ENCODE measurements at places on chromosomes 6 and 20.

DNA sequence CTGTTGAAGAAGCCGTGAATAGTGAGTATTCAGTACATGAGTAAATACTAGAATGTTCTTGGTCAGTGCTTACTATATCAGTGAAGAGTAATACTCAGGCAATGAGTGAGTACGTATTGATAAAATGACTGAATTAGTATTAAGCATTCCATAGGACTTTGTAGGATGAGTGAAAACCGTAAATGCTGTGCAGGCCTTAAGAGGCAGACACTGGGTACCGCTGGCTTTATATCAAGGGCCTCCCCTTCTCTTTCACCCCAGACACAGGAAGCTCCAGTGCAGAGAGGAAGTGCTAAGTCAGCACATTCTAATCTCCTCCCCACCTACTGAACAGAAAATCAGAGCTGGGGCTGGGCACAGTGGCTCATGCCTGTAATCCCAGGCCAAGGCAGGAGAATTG is 24.2 kb downstream of the POFUT1 start:
- DNase-seq: no peak

DNA sequence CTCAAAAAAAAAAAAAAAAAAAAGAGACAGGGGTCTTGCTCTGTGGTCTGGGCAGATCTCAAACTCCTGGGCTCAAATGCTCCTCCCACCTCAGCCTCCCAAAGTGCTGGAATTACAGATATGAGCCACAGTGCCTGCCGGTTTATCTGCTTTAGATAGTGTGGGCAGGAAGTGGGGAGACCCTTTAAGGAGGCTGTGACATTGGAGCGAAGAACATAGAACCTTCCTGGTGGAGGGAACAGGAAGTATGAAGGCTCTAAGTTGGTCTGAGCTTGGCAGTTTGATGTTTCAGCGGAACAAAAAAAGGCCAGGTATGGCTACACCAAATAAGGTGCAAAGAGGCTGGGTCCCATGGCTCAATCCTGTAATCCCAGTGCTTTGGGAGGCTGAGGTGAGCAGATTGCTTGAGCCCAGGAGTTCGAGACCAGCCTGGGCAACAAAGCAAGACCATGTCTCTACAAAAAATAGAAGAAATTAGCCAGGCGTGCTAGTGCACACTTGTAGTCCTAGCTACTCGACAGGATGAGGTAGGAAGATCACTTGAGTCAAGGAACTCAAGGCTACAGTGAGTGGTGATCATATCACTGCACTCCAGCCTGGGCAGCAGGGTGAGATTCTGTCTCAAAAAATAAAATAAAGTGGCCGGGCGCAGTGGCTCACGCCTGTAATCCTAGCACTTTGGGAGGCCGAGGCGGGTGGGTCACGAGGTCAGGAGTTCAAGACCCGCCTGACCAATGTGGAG is 8.7 kb upstream of the ZMYND8 start:
- DNase-seq: no peak

DNA sequence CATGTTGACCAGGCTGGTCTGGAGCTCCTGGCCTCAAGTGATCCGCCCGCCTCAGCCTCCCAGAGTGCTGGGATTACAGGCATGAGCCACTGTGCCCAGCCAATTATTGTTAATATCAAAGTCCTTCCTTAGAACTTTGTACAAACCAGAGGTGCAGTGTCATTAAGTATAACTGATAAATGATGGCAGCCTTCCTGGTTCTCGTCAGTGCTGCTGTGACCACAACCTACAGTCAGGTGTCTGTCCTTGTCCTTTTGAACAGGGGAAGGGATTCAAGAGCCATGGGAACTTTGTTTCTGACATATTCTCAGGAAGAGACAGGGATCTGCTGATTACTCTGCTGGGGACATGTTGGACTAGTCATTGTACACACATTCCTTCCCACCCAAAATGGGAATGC is 103.2 kb upstream of the TIAM2 start:
- DNase-seq: no peak

GRCh38 chr6:26426691-26427450 is 13.4 kb upstream of the BTN3A3 start:
- no peak for DNase-seq

GRCh38 chr20:23146181-23146580 is 60.1 kb upstream of the CD93 start:
- no peak for DNase-seq

DNA sequence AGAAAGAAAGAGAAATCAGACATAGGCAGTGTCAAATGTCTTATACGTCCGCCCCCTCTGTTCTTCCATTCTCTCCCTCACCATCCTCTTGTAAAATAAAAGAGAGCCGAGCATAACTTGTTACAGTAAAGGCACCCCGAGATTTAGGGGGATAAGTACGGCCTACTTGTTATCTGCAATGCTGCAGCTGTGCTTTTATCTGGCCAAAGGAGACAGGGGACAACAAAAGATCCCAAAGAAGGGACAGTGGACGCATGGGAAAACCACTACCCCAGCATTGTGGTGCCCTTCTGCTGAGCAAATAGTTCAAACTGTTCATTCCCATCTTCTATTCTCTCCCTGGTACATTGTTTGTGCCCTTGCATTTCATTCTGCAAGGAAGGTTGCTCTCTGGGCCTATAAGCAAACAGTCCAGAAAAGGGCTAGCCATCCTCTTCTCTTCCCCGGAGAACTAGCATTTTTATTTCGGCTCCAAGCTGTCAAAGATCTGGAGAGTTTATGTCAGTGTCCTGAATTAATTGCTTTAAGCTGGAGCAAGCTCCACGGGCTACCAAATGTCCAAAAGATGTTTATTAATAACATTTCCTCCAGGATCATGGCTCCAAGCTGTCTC is 22.3 kb downstream of the FOXA2 start:
- DNase-seq: no peak

GRCh38 chr6:26241033-26241895 is 123.7 kb upstream of the BTN3A2 start:
- no peak for DNase-seq

GRCh38 chr6:7373739-7374138 is 15.8 kb downstream of the CAGE1 start:
- no peak for DNase-seq

Measured in NCI-H2081 treated with DMSO at 0.1 percent for 48 hours (cell line).